ENCODE measurements at places on chromosomes 7 and 10.

DNA sequence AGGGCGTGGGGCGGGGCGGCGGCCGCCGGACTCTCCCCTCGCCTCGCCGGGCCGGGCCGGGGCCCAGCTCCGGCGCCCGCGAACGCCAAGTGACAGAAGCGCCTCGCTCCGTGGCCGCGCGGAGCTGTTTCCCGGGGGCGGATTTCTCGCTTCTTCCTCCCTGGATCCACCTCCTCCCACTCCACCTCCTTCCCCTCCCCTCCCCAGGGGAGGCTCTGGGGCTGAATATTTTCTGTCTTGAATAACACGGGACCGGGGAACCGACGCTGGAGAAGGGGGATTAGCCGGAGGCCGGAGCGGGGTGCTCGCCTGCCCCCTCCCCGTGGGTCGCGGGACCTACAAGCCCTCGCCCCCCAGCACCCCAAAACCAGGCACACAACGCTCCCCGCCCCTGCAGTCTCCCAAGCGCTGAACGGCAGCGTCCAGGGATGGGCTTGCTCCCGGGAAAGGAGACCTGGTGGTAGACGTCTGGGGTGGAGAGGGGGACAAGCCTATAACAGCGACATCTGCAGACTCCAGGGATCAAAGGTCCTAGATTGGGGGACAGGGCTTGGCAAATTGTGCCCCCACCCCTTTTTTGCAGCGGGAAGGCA, at the start of gene ARHGAP21:
TSS of gene ARHGAP21 (minus strand) at position 100 of the 593 bp plus-strand sequence. CDS start 1,988 bp downstream, outside the sequence.
- DNase-seq = no peak

DNA sequence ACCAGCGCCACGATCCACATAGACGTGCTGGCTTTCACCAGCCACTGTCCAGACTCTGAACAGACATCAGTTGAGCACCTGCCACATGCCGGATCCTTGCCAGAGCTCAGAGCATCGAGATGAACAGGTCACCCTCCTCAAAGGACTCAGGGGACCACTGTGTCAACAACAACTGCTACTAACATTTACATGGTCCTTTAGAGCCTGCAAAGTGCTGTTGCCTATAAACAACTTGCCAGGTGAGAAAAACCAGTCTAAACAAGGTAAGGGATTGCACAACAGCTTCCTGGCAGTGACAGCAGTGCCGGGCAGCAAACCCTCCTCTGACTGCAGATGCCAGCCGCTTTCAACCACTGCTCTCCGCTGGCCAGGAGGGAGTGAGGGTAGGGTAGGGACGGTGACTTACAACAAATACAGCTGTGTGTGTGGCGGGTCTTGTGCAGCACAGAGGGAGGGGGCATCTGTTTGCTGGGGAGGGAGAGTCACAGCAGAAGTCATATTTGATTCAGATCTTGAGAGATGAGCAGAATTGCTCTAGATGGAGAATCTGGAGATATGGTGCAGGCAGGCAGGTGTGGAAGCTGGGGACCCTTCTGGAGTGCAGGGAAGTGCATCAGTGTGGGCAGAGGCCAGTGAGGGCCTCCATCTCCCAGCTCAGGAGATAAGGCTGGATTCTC, 32.8 kb upstream of the RHEB start:
- DNase-seq = no peak

GRCh38 chr7:132751244-132751647, 175.0 kb upstream of the PLXNA4 start:
- DNase-seq = no peak

DNA sequence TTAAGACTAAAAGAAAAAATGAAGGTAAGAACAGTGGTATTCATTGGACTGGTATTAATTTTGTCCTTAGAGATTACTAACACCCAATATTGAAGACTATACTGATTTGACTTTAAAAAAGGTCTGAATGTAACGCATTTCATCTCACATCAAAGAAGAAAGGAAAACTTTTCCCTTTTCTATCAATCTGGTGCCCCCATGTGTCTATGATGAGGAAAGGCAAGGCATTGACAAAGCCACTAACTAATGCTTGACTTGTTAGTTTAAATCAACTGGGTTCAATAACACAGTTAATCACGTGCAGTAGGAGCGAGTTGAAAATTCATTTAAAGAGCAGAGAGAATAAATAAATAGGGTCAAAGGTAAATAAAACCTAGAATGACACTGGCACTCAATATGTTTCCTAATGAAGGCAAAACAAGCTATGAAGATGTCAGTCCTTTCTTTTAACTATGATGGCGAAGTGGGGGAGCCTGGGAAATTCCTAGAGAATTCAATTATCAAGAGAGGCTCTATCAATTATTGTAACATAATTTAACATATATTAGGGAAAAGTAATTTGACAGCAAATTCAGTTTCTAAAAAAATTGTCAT, 180.9 kb downstream of the ANK3 start:
- DNase-seq = no peak

- no peak for DNase-seq
Observed at GRCh38 chr7:121046893-121047468, 58.5 kb downstream of the CPED1 start.

- no peak for DNase-seq
Observed at GRCh38 chr7:77265666-77266065, 66.0 kb upstream of the FGL2 start.

All from AG04449 (cell line).